GM12865 (cell line): ENCODE measurements at places on chromosomes 13 and 19.

- no peak for DNase-seq
Observed at GRCh38 chr13:23472189-23472588, 38.7 kb upstream of the SACS start.

DNA sequence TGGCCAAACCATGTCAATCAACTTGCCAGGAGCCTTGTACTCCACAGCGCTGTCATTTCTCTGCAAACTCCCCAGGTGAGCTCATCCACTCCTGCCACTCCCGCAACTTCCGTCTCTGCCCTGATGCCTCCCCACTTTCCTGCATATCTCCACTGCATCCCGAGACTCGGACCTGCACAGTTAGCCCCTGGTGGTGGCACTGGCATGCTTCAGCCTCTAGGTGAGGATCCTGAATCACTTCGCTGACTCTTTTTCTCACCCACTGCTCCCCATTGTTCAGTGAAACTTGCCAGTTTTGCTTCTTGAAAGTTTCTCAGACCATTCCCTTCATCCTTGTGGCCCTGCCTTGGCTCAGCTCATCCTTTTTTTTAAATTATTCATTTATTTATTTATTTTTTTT lies 3.4 kb upstream of the CTU1 start:
- no peak for DNase-seq

- DNase-seq, result no peak
Observed at GRCh38 chr19:364496-365287, 20.1 kb upstream of the MIER2 start.

DNA sequence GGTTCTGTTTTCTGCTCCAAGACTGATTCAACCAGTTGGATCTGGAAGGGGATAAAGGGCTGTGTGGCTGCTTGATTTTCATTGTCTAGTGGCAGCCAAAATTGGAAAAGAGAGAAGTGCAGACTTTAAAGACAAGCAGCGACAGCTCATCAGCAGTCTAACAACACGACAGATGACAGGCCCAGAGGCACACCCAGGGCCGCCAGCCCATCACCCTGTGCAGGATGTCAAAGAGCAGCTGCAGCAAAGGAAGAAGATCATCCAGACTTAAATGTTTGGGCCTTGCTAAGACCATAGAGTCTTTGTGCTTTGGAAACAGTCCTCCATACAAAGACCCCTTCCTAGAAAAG lies 421.0 kb upstream of the KLF12 start:
- DNase-seq, result no peak

GRCh38 chr13:94640721-94641120 lies 39.1 kb downstream of the GPR180 start:
- DNase-seq, result no peak

DNA sequence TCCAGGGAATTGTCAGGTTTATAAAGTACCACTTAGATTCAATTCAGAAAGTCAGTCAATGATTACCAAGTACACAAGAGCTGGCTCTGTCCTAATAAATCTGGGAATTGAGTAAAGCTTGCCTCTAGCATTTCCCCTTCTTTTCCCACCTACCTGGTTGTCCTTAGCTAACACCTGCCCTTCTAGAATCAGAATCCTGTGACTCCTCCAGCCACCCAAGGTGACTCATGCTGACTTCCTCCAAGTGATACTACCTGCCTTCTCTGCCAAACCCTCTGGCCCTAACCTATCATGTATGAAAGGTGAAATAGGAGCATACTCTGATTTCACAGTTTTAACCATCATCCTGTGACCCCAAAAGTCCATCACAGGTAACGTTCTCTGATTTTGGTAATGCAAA lies 151.2 kb downstream of the DIAPH3 start:
- DNase-seq, result peak; percentile 2

GRCh38 chr13:74730556-74731331 lies 596.5 kb upstream of the KLF12 start:
- DNase-seq, result no peak

- no peak for DNase-seq
Observed at GRCh38 chr13:36650611-36651010, 23.2 kb upstream of the SERTM1 start.

DNA sequence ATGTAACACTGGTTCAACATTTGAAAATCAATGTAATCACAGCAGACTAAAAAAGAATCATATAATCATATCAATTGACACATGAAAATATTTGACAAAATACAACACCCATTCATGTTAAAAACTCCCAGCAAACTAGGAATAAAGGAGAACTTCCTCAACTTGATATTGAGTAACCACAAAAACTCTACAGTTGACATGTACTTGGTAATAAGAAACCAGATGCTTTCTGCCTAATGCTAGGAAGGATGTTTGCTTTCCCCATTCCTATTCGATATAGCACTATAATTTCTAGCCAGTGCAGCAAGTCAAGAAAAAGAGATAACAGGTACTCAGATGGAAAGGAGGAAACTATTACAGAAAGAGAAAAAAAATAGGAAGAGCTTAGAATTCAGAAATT lies 26.9 kb downstream of the UFM1 start:
- DNase-seq, result no peak

DNA sequence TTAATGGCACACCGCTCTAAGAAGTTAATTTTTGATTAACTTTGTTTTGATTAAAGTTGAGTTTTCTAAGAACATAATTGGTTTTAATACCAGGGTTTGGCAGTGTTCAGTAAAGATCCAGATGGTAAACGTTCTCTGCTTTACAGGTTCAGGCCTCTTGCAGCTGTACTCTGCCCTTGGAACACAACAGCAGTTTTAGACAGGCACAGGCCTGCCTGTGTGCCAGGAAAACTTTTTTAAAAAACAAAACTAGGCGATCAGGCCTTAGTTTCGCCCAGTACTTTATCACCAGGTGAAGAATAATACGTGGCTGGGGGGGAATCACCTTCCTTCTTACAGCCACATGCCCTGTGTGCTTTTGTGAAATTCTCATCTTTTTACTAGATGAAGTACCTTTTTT lies 38.0 kb upstream of the TEX29 start:
- DNase-seq, result no peak

- no peak for DNase-seq
Observed at GRCh38 chr19:38596057-38596981, 21.4 kb downstream of the MAP4K1 start.

GRCh38 chr19:47707135-47707925 lies 5.9 kb upstream of the EHD2 start:
- DNase-seq, result peak; percentile 83

DNA sequence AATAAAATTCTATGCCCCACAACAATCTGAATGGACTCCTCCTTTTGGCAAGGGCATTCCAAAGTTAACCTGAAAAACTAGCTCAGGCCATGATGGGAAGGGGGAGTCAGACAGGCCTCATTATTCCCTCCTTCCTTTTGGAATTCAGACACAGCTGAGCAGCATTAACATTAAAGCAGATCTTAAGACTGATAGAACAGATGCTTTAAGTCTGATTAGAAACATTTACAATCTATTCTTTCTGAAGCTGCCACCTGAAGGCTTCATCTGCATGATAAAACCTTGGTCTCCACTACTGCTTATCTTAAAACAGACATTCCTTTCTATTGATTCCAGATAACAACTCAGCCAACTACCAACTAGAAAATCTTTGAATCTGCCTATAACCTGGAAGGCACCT lies 98.9 kb downstream of the UGGT2 start:
- DNase-seq, result no peak

GRCh38 chr19:49468746-49469447 lies 5.1 kb upstream of the FLT3LG start:
- DNase-seq, result peak; percentile 98

DNA sequence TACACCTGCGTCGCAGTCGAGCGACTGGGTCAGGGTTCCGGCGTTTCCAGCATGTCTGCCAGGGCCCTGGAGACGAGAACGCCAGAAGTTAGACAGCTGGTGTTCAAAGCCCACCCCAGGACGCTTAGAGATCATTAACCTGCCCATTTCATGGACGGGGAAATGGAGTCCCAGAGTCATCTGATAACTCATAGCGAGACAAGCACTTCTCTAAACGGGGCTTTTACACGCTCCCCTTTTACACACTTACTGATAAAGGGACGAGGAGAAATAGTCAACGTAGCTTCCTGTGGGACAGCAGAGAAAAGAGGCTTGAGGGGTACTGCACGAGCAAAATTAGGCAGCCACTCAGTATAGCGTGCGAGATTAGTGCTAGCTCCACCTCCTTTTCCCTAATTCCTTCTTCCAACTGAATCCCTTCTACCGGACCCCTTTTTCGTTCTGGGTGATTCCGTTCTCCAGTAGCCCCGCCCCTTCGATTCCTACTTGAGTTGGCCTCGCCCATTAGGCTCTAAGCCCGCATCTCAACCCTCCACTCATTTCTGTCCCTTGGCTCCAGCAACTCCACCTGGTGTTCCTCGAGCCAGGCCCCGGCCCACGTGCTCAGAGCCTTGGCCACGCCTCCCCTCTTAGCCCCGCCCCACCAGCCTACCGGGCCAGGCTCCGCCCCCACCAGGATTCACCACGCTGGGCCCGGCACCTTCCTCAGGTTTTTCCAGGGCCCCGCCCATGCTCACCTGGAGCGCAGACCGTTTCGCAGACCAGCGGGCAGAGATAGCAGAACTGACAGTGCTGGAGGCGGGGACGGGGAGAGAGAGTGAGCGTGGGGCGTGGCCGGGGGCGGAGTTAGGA lies 3.7 kb downstream of the HRC start:
- DNase-seq, result peak; percentile 27

GRCh38 chr13:99972190-99972731 lies 694 bp upstream of the ZIC5 start:
- DNase-seq, result no peak

- DNase-seq, result no peak
Observed at GRCh38 chr19:36449059-36449670, 30.7 kb upstream of the ZFP82 start.

DNA sequence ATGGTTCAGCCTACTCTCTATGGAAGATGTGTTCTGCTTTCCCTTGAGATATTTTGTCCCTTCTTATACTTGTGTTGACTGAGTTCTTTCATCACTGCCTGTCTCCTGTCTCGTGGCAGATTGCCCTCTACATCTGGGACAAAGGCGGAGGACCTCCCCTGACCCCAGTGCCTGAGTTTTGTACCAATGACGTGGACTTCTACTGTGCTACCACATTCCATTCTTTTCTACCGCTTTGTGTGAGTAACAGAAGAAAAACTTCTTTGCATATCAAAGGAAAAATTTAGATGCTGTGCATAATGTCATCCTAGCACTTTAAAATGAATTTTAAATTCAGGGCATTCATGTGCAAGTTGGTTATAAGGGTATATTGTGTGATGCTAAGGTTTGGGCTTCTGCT lies 74.6 kb downstream of the B3GLCT start:
- DNase-seq, result no peak

- DNase-seq, result peak; percentile 83
Observed at GRCh38 chr19:56252699-56253422, 19.7 kb upstream of the EDDM13 start.

DNA sequence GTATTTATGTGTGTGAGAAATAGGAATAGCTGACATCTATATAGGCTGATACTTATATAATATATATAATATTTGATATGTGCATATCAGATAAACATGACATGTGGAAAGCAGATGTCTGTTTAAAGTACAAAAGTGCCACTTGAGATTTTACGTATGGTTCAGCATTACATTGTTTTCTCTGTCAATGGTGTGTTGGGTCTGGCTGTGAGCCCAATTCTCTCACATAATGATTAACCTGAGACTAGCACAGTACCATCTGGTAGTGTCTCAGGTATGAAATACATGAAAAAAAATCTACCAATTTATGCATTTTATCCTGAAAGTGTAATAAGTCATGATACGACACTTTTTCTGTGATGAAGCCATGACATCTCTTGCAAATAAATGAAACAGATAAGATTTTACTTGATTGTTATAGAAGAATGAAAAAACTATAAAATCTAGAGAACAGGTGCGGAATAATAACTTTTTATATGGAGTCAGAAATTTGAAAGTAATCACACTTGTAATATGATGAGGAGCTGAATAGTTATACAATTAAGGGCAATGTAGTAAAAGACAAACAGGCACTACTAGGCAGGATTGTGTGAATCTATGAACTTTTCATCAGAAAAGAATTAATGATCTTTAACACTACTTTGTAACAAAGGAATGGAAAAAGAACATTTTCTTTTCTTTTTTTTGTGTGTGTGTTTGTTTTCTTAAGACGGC lies 1405.0 kb downstream of the OLFM4 start:
- DNase-seq, result no peak

- DNase-seq, result no peak
Observed at GRCh38 chr13:78404846-78405360, 198.4 kb downstream of the POU4F1 start.

DNA sequence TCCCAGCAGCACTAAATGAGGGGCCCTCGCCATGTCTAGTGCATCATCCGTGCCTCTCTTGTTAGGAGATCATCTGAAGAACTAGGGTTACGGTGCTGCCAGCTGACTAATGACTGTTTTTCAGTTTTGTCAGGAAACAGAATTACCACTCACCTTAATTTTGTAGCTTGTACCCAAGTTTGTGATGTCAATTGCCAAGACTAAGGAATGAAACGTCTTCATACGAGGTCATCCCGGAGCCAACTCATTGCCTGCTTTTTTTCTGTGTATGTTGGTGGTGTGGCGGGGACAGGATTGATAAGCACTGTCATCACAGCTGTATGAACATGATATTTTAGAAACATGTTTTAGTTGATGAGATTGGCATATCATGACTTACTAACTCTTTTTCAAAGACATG lies 100.6 kb downstream of the TNFRSF19 start:
- no peak for DNase-seq

DNA sequence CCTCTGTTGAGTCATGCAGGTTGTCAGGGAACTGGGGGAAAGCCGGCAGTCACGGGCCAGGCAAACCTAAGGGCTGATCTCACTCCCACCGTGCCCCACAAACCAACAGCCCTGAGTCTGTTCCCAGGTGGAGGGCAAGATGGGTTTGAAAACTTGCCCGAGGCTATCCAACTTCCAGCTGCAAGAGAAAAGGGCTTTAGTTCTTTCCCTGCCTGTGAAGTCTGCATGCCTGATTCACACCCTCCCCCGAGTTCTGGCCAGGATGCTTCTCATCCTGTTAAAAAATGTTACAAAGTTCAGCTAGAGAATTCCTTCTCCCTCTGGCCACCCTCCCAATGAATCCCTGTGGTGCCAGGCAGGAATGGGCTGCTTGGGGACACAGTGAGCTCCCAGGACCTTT lies 33.1 kb downstream of the MYO16 start:
- DNase-seq, result no peak

DNA sequence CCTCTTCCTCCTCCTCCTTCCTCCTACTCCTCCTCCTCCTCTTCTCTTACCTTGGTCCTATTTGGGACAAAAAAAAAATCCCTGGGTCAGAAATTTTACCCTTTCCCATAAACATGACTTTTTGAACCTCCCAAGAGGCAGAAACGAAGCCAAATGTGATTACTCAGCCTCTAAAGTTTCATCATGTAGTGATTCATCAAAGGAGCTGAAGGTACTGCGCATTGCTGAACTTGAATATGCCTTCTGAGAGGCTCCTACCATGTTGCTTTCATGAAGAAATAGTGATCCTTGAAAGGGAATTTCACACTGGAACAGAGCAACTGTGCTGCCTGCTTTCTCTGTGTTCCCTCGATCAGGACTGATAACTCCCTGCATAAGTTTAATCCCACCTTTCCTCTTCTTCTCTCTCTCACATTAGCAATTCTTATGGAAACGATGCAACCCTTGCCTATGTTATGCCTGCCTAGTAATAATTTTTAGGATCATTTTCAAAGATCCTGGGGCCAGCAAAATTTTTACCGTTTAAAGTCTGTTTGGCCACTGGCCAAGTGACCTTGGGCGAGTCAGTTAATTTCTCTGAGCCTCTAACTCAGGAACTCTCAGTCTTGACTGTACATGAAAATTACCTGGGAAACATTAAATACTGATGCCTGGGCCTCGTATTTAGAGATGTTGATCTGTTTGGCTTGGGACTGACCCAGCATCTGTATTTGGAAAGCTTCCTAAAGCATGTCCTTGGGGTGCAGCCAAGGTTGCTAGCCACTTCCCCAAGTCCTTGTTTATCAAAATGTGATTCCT lies 149.5 kb downstream of the DCT start:
- no peak for DNase-seq
